ENCODE measurements at places on chromosomes 1 and 21.

DNA sequence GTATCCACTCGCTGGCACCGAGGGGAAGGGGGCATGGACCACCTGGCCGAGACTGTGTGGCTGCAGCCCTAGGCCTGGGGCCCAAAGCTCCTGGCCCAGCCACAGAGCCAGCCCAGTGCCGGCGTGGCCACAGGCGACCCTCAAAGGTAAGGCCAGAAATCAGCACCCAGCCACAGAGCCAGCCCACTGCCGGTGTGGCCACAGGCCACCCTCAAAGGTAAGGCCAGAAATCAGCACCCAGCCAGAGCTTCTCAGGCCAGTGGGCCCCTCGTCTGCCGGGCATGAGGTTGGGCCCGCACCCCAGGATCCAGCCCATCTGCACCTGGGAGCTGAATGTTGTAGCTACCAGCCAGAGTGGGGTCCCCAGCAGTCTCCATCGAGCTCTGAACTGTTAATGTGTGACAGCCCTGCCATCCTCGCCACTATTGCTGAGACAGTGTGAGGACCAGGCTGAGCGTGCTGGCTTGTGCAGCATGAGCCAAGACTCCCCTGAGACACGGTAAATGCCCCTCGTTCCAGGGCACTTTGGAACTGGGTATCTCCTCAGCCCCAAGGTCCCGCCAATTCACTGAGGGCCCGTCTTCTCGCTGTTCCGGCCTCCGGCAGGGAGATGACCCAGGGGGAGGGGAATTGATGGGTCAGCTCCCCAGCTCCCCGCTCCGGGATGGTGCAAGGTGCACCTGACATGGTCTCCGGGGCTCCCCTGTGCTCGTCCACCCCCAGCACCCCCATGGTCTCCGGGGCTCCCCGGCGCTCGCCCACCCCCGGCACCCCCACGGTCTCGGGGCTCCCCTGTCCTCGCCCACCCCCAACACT lies 4.7 kb upstream of the FTCD start:
- no peak overlapping the region for H3K27ac ChIP-seq
- no peaks in the 10 kb centered on the region for H3K4me1 ChIP-seq
- no peak for DNase-seq
- H3K27me3 ChIP-seq, result peaks cover 5% of the 10 kb centered on the region
- H3K36me3 ChIP-seq, result no peaks in the 10 kb centered on the region

- no peak overlapping the region for H3K4me3 ChIP-seq
- no peaks in the 10 kb centered on the region for H3K4me1 ChIP-seq
- peak; percentile 50 for DNase-seq
- H3K27ac ChIP-seq, result no peak overlapping the region
Measured at GRCh38 chr1:182595641-182596240, 6.7 kb upstream of the RNASEL start.

DNA sequence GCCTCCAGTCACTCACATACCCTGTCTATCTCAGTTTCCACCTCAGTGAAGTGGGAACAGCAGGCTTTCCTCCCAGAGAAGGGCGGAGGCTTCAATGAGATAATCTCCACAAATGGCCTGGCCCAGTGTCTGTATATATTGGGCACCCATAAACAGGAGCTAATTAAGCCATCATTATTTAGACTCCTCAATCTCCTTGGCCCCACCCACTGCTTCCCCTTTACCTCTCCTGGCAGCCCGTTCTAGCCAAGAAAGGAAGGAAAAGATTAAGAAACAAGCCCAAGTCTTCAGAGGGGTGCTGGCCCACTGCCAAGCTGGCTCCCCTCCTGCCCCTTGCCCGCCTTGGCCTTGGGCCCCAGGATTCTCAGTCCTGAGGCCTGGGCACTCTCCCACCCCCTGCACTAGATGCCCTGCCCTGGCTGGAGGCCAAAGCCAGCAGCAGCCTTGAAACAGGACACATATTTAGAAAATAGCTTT lies 15.9 kb upstream of the EPB41 start:
- H3K4me3 ChIP-seq, result no peak overlapping the region
- H3K27me3 ChIP-seq, result no peaks in the 10 kb centered on the region
- H3K36me3 ChIP-seq, result no peaks in the 10 kb centered on the region
- H3K27ac ChIP-seq, result peak overlapping the region; percentile 31
- DNase-seq, result no peak
- H3K4me1 ChIP-seq, result peaks cover 34% of the 10 kb centered on the region

DNA sequence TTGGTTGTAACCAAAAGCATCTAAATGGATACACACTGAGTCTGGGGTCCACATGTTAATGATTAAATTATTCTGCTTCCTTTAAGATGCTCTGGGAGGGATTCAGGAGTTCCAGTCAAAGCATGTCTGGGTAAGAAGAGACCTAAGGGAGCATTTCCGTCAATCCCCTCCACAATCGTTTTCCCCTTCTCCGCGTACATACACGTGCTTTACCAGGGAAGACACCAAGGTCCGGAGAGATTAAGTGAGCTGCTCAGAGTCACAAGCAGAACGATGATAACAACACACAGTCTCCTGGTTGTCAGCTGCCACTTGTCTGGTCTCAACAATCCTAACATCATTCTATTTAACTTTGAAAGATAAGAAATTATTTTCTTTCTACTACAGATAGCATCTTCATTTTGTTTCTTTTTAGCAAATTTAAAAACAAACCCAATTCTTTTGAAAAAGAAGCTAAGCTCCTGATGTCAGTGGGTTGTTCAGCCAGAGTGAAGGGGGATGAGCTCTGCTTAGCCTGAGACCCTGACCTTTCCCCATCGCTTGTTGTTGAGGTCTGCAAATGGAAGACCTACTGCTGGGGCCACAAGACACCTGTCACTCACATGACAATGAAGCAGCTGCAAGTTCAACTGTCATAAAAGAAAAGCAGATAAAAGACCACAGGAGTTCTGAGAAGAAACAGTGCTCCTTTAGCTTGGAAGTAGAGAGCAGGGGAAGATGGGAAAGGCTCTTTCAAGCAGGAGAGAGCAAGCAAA lies 4.5 kb downstream of the PAFAH2 start:
- DNase-seq, result no peak
- peaks cover 3% of the 10 kb centered on the region for H3K36me3 ChIP-seq
- peaks cover 93% of the 10 kb centered on the region for H3K4me1 ChIP-seq
- H3K4me3 ChIP-seq, result peak overlapping the region; percentile 77
- H3K27ac ChIP-seq, result peak overlapping the region; percentile 97
- peaks cover 9% of the 10 kb centered on the region for H3K27me3 ChIP-seq

DNA sequence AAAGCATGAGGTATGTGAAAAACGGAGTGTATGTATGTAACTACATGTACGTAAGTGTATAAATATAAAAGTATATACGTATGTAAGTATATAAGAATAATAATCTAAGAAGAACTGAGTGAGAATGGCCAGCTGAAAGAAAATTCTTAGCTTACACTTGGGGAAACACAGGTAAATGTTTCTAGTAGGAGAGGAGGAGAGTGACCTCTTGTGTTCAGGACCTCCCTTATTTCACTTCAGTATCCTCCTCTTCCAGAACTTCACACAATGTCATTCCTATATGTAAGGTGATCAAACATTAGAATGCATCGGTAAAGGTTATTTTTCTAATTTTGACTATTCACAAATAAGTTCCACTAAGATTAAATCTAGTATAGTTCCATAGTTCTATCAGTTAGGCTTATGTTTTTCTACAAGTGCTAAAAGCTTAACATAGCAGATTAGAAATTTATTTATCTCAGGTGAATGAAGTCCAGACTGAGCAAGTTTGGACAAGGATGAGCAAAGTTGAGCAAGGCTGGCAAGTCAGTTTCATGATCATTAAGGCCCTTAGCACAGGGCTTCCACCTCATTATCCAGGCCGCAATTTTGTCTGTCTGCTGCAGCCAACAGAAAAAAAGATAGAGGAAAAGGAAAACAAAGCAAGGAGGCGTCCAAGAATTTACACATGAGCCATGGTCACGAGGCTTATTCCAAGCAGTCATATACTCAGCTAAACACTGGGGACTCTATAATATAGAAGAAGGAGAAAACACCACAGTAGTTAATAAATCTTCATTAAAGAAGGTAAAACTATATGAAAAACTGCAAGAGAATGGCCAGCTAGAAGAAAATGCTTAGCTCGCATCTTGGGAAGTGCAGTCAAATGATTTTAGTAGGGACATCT lies 7.1 kb upstream of the MROH9 start:
- H3K36me3 ChIP-seq, result no peaks in the 10 kb centered on the region
- no peak for DNase-seq
- no peak overlapping the region for H3K27ac ChIP-seq
- no peaks in the 10 kb centered on the region for H3K27me3 ChIP-seq

DNA sequence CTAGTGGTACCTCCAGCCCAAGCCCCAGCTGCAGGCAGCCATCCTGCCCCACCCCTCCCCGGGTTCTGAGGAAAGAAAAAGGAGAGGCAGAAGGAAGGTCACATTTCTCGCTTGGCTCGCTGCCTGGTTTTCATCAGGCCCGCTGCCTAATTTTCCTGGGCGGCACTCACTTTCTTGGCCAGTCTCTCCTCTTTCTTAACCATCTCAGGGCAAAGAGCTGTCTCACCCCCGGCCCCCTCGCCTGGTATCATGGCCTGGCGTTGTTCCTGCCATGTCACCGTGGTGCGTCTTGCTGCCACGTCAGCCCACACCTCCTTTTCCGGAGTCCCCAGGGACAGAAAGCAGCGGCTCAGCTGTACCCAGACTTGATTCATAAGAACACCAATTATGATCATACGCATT lies 26.6 kb upstream of the CASZ1 start:
- no peak for DNase-seq
- H3K27me3 ChIP-seq, result peaks cover 2% of the 10 kb centered on the region
- no peak overlapping the region for H3K27ac ChIP-seq

DNA sequence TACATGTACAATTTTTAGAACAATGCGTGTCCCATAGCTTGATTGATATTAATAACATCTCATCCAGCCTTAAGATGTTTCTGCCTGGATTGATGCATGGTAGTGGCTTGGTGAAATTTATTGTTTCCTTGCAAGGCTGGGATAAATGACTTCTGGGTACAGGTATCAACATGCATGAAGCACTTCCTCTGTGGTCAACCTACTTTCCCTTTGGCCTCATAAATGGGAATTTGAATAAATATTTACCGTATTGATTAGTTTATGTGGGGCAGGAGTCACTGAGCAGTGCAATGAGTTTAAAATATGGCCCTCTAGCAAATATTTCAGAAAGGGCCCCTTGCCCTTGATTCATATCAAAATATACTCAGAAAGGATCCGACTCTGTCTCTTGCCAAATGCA lies 83.9 kb upstream of the KCNE2 start:
- no peaks in the 10 kb centered on the region for H3K36me3 ChIP-seq
- H3K4me3 ChIP-seq, result no peak overlapping the region
- no peak for DNase-seq
- H3K27me3 ChIP-seq, result peaks cover 2% of the 10 kb centered on the region

GRCh38 chr1:37028981-37029617 lies 5.2 kb downstream of the GRIK3 start:
- no peak for DNase-seq
- no peaks in the 10 kb centered on the region for H3K4me1 ChIP-seq
- no peak overlapping the region for H3K4me3 ChIP-seq
- H3K27me3 ChIP-seq, result peaks cover 19% of the 10 kb centered on the region

GRCh38 chr1:239587066-239587465 lies 200.7 kb downstream of the CHRM3 start:
- no peaks in the 10 kb centered on the region for H3K27me3 ChIP-seq
- peaks cover 16% of the 10 kb centered on the region for H3K4me1 ChIP-seq
- DNase-seq, result peak; percentile 80
- peak overlapping the region; percentile 44 for H3K4me3 ChIP-seq

DNA sequence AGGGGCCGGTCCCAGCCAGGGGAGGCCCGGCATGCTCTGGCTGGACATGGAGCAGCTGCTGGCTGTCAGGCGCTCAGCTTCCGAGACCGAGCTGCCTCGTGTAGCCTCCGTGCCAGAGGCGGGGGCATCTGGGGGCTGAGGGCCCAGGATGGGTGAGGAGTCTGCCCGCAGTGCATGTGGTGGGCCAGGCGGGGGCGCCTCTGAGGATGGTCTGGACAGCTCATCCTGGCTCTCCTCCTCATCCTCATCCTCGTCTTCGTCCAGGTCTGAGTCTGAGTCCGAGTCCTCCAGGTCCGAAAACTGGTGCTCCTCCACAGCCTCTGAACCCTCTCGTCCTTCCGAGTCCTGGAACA lies 28.9 kb upstream of the EDN2 start:
- H3K36me3 ChIP-seq, result peaks cover 4% of the 10 kb centered on the region
- H3K27me3 ChIP-seq, result peaks cover 4% of the 10 kb centered on the region
- H3K4me1 ChIP-seq, result peaks cover 10% of the 10 kb centered on the region
- DNase-seq, result no peak

DNA sequence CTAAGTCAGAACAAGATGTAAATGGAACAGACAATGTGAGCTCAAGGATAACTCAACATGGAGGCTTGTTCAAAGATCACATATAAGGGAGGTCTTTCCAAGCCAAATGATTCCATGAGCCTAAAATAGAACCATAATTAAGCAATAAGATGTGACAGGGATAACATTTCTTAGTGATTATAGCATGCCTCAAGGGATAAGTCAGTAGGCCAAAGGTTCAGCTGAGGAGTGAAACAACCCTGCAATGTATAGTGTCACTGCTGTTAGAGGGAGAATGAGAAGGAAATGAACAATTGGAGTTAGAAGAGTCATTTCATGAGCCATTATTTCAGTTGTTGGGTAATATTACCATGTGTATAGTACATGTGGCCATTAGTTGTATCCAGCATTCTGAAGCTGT lies 25.0 kb downstream of the GORAB start:
- H3K27me3 ChIP-seq, result peaks cover 3% of the 10 kb centered on the region
- no peak overlapping the region for H3K27ac ChIP-seq
- peaks cover 7% of the 10 kb centered on the region for H3K36me3 ChIP-seq
- no peak for DNase-seq
- no peak overlapping the region for H3K4me3 ChIP-seq
- no peaks in the 10 kb centered on the region for H3K4me1 ChIP-seq

DNA sequence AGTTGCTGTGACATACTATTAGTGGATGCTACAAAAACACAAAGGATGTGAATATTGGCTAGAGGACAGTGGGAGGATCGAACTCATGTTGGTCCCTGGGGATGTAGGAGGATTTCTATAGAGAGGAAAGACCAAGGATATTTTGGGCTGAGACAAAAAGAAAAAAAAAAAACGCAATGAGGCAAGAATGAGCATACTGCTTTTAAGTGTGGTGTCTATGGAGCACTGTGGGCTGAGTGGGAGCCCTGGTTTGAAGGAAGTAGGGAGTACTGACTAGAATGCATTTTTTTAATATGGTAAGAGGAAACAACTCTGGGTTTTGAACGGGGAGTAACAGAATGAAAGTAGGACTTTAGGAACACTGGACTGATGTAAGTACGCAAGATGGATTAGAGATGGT lies 450.7 kb downstream of the NEGR1 start:
- no peaks in the 10 kb centered on the region for H3K27me3 ChIP-seq
- no peaks in the 10 kb centered on the region for H3K4me1 ChIP-seq
- no peak overlapping the region for H3K27ac ChIP-seq
- DNase-seq, result no peak

DNA sequence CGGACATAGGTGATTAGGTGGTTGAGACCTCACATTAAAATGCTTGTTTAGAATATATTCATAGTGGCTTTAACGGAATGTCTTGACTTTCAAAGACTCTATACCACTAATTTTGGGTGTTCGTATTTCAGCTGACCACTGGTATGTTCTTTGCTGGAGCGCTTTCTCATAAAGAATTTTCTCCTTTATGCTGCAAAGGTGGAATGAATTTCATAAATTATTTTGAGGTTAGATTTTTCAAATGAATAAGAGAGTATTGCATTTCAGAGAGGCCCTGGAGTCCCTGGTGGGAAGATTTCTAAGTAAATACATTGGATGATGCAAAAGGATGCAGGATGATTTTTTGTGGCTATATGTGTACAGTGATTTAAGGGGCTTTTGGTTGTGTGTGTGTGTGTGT lies 55.8 kb downstream of the HUNK start:
- peaks cover 11% of the 10 kb centered on the region for H3K27me3 ChIP-seq
- DNase-seq, result no peak
- no peak overlapping the region for H3K4me3 ChIP-seq
- H3K4me1 ChIP-seq, result no peaks in the 10 kb centered on the region
- H3K36me3 ChIP-seq, result no peaks in the 10 kb centered on the region

- H3K4me3 ChIP-seq, result no peak overlapping the region
- H3K27me3 ChIP-seq, result peaks cover 13% of the 10 kb centered on the region
- H3K4me1 ChIP-seq, result peaks cover 16% of the 10 kb centered on the region
- H3K36me3 ChIP-seq, result no peaks in the 10 kb centered on the region
- no peak for DNase-seq
Measured at GRCh38 chr1:41245659-41246058, 3.6 kb upstream of the SCMH1 start.

All from immature natural killer cell (primary cell).